T follicular helper cell (primary cell): ENCODE measurements at places on chromosomes 2 and 18.

DNA sequence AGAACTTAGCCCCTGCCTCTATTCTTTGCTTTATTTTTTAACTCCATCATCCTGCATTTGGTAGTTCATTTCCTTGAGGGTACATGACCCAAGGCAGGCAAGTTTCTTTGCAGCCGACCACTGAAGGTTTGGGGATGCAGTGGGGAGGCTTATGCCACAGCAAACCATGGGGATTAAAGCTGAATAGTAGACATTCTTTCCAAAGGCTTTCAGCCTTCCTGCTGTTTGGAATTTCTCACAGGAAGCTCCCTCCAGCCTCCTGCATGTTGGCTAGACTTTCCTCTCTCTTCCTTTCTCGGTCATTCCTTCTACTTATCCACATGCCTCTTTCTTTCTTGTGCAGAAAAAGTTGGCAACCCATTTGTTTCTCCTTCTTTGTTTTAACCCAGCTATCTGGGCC, 77.3 kb downstream of the SOCS6 start:
- no peak for DNase-seq

- DNase-seq, result no peak
Observed at GRCh38 chr2:119232666-119232993, 9.0 kb downstream of the STEAP3 start.

DNA sequence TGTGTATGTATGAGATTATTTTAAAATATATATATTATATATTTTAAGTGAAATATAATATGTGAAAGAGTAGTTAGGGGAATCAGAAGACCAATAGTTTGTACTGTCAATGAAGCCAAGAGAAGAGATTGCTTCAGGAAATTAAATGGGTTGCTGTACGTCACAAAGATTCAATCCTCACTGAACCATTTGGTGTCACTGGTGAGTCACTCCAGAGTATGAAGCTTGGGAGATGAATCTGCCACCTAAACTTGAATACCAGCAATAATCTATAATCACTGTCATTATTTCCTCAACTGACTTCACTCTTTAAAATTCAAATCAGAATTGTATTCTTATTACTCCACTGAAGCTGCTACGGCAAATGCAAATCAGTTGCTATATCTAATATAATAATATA, 41.9 kb upstream of the SCN9A start:
- DNase-seq, result no peak

- no peak for DNase-seq
Observed at GRCh38 chr2:81158505-81158904, 854.0 kb upstream of the LRRTM1 start.

DNA sequence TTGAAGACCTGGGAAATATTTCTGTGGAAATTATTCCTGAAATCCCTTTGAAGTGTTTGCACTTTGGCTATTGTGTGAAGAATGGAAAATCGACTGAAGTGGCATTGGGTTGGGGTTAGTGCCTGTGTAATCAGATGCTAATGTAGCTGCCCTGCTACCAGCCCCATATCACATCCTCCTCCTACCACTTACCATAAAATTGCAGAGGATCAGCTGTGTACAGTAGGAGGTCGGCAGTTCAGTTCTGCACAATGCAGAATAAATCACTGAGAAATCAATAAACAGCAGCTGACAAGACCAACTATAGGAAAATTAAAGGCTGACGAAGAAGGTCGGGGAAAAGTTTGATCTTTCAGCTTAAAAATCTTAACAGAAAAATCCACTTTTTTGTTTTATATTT, 440.9 kb downstream of the PTPRM start:
- DNase-seq, result no peak

- no peak for DNase-seq
Observed at GRCh38 chr18:76467371-76468190, 27.5 kb downstream of the ZNF516 start.

DNA sequence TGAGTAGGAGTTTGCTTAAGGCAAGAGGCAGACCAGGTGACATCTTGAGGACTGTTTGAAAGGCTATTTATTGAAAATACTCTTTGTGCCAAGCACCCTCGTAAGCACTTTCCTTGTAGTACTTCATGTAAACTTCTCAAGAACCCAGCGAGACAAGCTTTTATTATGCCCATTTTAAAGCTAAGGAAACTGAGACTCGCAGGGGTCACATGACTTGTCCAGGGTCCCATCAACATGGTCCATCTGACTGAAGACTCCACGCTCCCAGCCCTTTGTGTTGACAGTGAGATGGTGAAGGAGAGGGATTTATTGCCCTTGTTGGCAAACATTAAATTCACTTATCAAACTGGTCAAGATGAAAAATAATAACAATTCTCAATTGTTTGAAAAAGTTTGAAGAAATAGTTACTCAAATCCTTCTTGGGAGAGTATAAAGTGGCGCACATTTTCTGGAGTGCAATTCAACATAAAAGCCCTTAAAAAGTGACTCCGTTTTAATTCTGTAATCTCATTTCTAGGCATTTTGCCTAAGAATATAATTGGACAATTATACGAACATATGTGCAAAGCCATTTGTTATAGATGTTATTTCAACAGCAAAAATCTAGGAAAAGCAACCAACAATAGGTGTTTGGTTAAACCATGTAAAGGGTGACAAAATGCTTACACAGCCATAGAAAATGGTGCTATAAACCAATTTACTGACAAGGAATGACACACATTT, 270.5 kb upstream of the NCKAP5 start:
- no peak for DNase-seq

DNA sequence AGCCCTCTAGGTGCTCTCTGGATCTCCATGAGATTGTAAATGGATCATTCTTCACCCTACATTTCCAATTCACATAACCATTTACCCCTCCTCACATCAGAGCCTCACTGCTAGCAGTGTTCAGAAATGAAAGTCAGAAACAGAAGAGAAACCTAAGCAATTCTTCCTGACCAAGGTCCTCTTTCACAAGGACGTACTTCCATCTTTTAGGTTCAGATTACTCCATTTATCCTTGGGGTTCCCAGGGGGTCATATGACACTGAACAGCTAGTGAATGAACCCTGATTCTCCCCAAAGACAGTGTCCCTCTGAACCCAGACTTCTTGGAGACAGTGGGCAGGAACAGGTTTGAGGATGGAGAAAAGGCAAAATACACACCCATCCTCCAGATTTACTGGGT, 12.9 kb upstream of the MARCO start:
- no peak for DNase-seq

DNA sequence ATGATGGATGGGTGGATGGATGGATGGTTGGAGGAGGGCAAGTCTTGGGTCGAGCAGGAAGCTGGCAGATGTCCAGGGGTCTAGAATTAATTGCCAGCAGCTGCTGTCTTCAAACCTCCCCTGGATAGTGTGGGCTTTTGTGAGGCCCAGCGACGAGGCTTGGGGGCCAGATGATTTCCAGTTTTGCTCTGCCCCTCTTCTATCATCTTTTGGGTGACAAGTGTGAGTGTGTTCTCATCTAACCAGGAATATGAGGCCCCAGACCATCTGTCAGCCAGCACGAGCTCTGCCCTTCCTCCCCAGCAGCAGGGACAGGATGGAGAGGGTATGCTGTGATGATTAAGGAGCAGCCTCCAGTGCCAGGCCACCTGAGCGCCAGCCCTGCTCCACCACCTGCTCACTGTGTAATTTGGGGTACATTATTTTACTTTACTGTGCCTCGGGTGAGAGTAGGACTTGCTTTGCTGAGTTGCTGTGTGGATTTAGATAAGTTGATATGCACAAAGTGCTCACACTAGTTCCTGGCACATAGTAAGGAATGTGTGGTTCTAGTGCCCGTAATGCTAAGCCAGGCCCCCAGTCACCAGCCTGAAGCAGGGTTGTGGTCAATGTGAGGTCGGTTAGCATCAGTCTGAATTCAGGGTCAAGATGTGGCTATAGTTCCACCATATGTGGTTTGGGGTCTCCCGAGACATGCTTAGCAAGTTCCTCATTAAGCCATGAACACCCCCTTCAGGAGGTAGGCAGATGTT, 251.1 kb downstream of the CYP26B1 start:
- DNase-seq, result no peak

DNA sequence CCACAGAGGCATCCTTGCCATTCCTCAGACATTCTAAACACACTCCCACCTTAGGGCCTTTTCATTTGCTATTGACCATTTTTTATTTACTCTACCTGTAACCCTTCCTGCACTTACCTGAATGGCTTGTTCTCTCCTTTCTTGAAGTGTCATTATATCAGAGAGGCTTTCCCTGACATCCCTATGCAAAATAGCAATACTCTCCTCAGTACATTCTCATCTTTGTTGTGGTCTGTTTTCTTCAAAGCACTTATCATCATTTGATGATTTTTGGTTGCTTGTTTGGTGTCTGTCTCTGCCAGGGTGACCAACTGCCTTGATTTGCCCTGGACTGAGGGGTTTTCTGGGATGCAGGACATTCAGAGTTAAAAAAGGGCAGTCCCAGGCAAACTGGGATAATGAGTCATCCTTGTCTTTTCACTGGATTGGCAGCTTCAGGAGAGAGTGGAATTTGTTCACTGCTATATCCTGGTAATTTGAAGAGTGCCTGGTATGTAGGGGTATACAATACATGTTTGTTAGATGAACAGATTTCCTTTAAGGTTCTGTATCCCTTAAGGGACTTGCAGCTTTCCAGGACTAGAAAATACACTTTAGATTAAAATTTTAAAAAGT, 102.4 kb downstream of the BABAM2 start:
- no peak for DNase-seq

- DNase-seq, result no peak
Observed at GRCh38 chr2:122422384-122422991, 667.0 kb downstream of the TSN start.

DNA sequence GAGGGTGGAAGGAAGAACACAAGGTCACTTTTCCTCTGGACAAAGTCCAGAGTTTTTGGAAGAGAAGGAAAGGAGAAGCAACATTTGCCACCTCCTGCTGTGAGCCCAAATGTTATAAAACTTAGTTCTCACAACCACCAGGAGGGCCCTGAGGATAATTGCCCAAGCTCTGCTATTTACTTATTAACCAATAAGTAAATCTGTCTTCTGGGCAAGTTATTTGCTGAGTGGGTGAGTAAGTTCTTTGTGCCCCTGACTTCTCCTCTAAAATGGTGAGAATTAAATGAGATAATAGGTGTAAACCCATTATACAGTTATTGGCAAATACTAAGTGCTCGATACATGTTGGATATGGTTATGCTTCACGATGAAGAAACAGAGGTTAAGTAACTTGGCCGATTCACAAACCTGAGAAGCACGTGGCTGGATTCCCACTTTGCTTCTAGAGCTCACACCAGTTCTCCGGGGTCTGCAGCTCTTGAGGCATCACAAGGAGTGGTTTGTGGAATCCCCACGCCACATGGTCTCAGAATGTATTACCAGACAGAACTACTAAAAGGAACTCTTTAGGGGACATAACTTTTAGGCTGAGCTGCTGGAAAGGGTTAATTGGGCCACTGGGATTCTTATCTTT, 164.1 kb downstream of the MYCN start:
- DNase-seq, result no peak
